Cortex of kidney (tissue), 1 donor: ENCODE measurements at places on chromosomes 1 and 21.

DNA sequence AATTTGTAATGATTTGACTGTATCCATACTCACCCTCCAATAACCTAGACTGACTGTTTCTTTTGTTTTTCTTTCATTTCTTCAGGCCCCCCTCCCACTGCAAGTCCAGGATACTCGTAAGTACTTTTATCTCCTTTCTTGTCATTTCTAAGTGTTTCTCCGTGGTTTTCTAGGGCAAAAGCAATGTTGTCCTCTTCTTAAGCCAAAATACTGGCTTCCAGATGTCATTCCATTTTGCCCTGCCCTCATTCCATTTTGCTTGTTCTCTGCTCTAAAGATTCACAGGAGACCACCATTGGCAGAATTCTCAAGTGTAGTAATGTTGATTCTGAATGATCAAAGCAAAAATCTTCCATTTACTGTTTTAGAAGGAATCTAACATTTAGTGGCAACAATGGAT, 152.8 kb upstream of the UBE2U start:
- no peak for DNase-seq

DNA sequence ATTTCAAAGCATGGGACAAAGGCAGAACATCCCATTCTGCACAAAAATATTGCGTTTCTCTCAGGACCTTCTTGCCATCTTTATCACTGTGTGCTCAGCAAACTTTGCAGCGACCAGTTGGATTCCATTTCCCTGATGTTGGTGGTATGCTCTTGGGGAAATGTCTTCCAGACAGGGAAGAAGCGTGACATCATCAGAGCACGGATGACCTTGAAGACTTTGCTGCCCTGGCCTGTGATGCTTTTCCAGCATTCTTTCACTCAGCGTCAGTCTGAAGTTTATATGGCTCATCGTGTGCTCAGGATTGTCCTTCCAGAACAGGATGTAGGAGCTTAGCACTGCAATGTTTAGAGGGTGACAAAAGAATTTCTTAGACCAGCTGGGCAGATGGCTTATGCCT, 131.4 kb upstream of the F3 start:
- no peak for DNase-seq

GRCh38 chr1:34742667-34743270, 12.1 kb upstream of the GJB5 start:
- no peak for DNase-seq

DNA sequence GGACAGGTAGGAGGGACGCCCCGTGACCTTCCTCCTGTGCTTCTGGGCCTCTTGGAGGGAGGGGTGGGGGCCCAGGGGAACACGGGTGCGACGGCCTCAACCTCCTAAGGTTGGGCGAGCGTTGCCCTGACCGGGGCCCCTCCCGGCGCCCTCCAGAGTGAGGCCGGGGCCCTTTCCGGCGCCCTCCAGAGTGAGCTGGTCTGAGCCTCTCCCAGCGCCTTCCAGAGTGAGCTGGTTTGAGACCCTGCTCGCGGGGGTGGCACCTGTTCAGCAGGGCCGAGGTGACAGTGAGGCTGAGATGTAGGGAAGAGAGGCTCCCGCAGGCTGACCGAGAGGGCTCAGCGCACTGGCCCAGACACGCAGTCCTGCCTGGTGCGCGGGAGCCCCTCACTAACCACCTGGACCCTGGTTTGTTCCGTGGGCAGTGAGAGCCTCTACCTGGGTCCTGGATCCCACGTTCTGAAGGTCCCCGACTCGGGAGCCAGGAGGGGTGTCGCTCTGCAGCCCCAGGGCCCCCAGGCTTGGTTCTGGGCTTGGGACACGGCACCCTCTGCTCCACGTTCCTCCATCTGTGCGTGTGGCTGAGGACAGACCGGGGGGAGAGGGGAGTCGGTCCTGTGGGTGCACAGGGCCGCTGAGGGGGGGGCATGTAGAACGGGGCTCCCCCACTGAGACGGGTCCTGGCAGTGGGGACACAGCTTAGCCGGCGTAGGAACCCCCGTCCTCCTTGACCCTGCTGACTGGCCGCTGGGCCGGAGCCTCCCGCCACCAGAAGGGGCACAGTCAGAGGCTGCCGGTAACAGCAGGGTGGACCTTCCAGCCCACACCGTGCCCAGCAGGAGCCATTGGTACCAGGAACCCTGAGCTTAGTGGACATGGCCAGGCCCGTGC, 1.4 kb downstream of the COL6A1 start:
- DNase-seq: no peak

DNA sequence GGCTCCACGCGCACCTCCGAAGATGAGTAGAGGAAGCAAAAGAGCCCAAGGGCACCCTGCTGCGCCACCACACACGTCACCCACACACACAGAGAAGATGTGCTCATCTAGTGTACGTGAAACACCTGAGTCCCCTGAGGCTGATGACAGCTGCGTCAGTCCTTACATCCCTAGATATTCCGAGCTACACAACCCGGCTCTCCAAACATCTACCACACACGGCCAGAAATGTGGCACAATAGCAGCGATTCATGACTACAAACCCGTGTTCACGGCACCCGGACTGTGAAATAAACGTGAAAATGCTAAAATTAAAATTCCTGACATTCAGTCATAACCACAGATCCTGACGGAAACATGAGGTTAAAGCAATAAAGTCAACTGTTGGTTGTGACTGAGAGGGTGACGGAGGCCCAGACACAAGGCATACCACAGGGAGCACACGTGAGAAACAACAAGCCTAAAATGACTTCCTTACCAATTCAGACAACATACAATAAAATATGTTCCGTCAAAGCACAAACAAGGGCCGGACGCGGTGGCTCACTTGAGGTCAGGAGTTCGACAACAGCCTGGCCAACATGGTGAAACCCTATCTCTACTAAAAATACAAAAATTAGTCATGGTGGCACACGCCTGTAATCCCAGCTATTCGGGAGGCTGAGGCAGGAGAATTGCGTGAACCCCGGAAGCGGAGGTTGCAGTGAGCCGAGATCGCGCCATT, 7.3 kb downstream of the SSU72 start:
- DNase-seq: no peak

- DNase-seq: no peak
These were observed 40.6 kb upstream of the LYST start for GRCh38 chr1:235907187-235907896.

GRCh38 chr1:116455509-116455908, 82.5 kb downstream of the ATP1A1 start:
- no peak for DNase-seq

DNA sequence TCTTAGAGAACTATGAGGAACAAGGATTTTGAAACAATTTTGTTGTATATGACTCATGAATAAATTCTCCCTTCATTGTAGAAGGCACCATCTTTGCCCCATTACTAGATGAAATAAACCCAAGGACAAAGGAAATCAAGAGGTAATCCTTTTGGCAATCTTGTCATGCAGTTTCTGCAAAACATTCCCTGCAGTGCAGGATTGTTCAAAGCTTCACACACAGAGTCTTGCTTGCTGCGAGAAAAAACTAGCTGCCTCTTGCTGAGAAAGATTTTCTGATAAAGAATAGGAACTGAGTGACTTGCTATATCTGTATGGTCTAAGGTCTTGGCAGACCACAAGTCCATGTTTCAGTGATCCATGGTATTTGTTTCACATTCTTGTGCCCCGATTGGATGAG, 657.4 kb upstream of the ADGRL4 start:
- DNase-seq: no peak

GRCh38 chr1:154888757-154889156, 18.7 kb upstream of the KCNN3 start:
- DNase-seq: no peak

DNA sequence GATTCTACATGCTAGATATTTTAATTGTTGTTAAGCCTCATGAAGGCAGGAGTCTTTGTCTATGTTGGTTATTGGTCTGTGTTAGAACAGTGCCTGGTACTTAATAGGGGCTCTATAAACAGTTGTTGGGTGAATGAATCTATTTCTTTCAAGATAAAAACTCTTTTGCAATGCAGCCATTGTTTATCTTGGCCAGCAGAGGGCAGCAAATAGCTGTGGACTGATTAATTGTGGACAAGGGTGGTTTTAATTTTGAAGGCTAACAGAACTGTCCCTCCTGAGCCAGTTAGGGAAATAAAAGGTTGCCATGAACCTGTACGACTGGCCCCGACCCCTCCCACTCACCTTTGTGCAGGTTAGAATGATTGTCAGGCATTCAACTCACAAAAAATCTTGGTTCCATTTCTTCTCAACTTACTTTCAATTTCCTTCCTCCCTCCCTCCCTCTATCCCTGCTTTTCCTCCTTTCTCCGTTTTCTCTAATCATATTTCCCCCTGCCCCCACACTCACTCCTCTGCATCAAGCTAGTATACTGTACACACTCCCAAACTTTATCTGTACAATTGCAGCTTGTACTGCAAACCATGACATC, 66.3 kb upstream of the DIRAS3 start:
- DNase-seq: no peak

GRCh38 chr1:155871390-155871789, 12.0 kb downstream of the SYT11 start:
- no peak for DNase-seq

GRCh38 chr1:38291906-38292521, 245.4 kb upstream of the POU3F1 start:
- no peak for DNase-seq

DNA sequence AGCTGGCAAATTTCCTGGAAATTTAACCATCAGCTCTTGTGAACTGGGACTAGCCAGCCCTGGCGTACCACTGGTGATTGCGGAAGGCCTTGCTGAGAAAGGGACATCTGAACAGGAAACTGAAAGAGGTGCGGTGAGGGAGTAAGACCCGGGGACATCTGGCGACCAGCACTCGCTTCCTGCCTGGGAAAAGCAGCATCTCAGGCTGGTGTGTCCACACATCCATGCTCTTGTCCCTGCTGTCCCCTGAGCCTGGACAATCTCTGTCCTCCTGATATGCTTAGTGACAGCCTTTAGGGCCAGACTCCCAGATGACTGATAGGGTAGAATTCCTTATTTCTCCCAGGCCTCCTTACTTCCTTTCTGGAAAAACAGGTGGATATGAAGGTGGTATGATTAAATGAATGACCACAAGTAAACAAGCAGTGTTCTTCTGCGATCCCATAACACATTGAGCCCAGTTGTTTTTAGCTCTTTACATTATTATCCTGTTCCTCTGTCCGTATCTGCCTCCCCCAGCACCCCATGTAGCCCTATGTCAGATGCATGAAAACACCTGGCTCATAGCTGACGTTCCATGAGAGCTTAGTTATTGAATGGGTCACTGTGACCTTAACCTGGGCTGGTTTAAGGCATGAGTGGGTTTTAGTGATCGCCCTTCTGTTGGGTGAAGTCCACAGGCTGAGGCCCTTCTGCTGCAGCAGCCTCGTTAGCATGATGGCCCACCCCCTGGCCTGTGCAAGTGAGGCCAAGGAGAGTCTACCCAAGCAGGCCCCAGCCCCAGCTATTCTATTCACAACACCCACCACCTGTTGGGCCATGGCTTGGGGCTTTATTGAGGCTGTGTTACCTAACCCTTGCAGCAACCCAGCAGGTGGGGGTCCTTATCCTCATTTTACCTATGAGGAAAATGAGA, 76.1 kb upstream of the GADD45A start:
- no peak for DNase-seq

DNA sequence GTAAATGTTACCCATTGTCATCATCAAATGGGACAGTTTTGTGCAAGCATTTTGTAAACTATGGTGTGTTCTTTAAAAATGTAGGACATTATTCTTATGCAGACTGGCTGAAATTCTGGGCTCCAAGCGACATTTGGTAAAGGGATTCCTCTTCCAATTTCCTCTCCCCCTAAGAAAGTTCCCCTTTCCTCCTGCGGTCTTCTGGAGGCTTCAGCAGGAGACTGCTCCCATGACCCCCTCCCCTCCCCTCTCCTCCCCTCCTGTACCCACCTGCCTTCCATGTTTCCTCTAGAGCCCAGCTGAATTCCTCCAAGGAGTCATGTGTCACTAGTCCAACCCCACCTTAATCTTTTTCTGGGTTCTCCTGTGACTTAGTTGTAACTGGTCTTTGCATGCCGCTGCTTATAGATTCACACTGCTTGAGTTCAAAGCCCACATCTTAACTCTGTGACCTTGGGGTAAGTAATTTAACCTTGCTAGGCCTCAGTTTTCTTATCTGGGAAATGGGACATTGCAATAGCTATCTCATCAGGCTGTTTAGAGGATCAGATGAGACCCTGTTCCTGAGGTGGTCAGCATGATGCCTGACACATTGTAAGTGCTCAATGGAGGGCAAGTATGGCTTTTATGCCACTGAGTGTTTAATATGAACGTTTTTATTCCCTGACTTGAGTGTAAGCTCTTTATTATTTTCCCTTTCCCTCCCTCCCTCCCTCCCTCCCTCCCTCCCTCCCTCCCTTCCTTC, 69.9 kb upstream of the WDR26 start:
- DNase-seq: no peak

DNA sequence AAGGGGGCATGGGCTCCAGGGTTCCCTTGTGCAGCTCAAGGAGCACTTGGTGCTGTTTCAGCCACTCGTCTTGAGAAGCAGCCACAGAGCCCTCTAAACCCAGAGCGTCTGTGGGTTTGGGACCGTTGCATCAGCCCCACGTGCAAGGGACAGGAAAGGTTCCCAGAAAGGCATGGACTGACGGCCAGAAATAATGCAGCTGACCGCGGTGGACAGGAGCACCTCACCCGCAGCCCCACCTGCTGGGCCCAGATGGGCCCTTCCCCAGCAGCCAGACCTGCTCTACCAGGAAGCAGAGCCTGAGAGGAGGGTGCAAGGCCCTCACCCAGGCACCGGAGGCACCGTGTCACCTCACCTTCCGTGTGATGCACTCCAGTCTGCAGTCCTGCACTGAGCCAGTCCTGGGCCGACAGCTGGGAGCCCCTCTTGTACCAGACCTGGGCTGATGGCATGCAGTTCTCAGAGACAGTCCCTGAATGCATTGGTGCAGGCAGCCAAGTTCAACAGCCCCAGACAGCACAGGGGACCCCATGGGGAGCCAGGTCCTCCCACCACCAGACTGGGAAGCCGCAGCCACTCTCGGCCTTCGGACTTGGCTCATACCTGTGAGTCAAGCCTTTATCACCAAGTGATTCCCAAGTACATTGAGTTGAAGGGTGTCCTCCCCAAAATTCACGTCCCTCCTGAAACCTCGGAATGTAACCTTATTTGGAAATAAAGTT, 4.8 kb upstream of the TFF3 start:
- no peak for DNase-seq

DNA sequence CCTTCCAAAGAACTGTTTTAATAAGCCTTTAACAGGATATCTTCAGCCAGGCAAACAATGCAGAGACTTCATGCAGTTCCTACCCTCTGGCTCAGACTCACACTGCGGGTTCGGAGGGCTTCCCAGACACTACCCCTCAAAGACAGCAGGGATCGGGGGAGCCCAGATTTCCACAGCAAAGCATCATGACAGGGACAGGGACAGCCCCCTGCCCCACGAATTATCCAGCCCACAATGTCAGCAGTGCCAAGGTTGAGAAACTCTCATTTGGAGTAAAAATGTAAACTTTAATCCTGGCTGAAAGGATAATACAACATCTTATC, 20.1 kb downstream of the NPHP4 start:
- no peak for DNase-seq

GRCh38 chr1:215188302-215188950, 105.9 kb downstream of the KCNK2 start:
- DNase-seq: no peak

- DNase-seq: no peak
These were observed 61.0 kb downstream of the TOR3A start for GRCh38 chr1:179142889-179143299.
